ENCODE measurements at places on chromosomes 3 and 15.

DNA sequence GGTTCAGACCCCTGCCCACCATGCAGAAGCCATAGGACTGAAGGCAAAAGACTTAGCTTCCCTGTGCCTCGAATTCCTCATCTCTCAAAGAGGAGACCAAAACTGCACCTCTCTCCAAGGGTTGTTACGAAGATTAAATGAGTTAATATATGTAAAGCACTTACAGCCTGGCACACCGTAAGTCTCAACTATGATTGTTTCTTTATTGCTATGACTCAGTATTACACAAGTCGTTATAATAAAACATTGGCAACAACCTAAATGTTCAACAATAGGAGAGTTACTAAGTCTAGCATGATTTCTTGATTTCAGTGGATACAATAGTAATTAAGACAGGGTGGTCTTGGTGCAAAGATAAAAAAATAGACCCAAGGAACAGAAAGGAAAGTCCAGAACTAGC, 19.6 kb upstream of the FGD5 start:
- no peak for DNase-seq

- DNase-seq: no peak
Observed at GRCh38 chr15:34079904-34080303, 21.8 kb downstream of the EMC7 start.

GRCh38 chr3:104412608-104413580, 953.8 kb upstream of the ALCAM start:
- no peak for DNase-seq

- DNase-seq: no peak
Observed at GRCh38 chr3:54342676-54343075, 220.3 kb downstream of the CACNA2D3 start.
